Left ventricle myocardium inferior (tissue), 1 donor: ENCODE measurements at places on chromosomes 13 and 19.

GRCh38 chr13:50127726-50128291, 112.6 kb downstream of the KCNRG start:
- no peak for DNase-seq

GRCh38 chr13:86846501-86846900, 824.7 kb upstream of the SLITRK5 start:
- DNase-seq, result no peak

DNA sequence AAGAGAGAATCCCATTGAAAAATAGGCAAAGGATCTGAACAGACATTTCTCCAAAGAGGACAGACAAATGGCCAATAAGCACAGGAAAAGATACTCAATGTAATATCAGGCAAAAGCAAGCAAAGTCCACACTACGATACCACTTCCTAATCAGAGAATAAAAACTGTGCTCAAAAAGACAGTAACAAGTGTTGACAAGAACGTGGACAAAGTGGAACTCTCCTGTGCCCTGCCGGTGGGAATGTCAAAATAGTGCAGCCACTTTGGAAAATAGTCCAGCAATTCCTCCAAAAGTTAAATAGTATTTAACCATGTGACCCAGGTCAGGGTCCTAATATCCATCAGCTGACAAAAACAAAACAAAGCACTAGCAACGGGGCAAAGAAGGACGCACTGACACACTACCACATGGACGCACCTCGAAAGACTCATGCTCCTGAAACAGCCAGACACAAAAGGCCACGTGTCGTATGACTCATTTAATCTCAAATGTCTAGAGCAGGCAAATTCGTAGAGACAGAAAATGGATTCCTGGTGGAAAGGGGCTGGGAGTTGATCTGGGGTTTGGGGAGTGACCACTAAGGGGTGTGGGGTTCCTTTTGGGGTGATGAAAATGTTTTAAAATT, 5.2 kb downstream of the MIER2 start:
- no peak for DNase-seq

DNA sequence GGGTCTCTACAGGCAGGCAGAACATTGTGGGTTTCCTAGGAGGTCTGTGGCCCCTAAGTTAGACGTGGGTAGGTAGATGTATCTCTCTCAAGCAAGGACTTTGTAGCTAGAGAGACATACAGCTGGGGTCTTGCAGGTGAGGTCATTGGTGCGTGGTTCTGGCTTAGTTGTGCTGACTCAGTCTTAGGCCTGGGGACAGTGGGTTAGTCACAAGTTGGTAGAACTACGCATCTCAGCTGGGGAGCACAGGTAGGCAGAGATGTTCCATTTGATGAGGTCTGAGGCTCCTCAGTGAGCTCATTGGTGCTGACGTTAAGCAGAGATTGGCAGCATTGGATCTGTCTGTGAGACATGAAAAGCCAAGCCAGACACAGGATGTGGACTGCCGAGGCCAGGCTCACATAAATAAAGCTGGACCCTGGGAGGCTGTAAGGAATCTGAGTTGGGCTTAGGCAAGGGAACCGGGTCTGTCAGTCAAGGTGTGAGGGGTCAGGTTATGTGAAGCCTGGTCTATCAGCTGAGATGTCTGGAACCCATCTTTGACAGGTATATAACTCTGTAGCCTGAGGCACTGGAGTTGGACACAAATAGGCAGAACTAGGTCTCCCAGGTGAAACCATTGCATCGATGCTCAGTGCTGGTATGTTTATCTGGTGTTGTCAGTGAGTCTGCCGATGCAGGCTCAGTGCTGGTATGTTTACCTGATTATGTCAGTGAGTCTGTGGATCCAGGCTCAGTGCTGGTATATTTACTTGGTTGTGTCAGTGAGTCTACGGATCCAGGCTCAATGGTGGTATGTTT, 17.4 kb upstream of the PDCD2L start:
- DNase-seq, result no peak

DNA sequence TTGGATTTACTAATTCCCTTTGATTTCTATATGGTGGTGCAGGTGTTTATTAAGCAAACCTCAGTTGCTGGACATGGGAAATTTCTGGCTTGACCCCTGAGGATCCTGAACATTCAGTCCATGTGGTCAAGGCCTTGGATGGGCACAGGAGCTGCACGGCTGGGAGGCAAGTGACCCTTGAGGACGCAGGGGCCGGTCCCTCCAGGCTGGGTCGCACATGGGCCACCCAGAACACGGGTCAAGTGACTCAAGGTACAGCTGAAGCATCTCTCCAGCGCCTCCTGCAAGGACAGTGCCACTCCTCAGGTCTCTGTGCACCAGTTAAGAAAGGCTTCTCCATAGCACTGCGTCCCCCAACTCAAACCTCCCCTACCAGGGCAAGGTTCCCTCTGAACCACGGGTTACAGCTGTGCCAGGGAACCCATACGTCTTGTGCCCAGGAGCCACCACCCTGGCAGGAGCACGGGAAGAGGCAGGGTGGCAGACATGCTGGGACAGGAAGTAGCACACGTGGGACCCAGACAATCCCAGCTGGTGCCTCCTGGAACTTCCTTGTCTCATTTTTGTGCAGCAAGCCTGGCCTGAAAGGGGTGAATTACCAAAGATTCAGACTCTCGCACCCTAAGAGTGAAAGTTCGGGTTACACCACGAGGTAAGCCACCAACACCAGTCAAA, 93.1 kb downstream of the SPACA7 start:
- no peak for DNase-seq
